ENCODE measurements at places on chromosomes 12 and 14.

DNA sequence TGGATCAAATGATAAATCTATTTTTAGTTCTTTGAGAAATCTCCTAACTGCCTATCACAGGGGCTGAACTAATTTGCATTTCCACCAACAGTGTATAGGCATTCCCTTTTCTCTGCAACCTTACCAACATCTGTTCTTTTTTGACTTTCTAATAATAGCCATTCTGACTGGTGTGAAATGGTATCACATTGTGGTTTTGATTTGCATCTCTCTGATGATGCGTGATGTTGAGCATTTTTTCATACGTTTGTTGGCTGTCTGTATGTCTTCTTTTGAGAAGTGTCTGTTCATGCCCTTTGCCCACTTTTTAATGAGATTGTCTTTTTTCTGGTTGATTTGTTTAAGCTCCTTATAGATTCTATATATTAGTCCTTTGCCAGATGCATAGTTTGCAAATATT is 67.1 kb downstream of the IFNG-AS1 start:
- DNase-seq = no peak
- H3K36me3 ChIP-seq = no peaks in the 10 kb centered on the region
- H3K27me3 ChIP-seq = peaks cover 3% of the 10 kb centered on the region
- H3K4me3 ChIP-seq = no peak overlapping the region
- no peaks in the 10 kb centered on the region for H3K4me1 ChIP-seq

- H3K27me3 ChIP-seq = no peaks in the 10 kb centered on the region
- no peaks in the 10 kb centered on the region for H3K36me3 ChIP-seq
- H3K4me1 ChIP-seq = peaks cover 43% of the 10 kb centered on the region
- H3K27ac ChIP-seq = no peak overlapping the region
- DNase-seq = no peak
These were observed 170.1 kb upstream of the RTL1 start for GRCh38 chr14:101073598-101073965.

- no peak overlapping the region for H3K27ac ChIP-seq
- no peaks in the 10 kb centered on the region for H3K4me1 ChIP-seq
- DNase-seq = no peak
- no peak overlapping the region for H3K4me3 ChIP-seq
These were observed 29.2 kb downstream of the TMEM229B start for GRCh38 chr14:67459336-67459735.

DNA sequence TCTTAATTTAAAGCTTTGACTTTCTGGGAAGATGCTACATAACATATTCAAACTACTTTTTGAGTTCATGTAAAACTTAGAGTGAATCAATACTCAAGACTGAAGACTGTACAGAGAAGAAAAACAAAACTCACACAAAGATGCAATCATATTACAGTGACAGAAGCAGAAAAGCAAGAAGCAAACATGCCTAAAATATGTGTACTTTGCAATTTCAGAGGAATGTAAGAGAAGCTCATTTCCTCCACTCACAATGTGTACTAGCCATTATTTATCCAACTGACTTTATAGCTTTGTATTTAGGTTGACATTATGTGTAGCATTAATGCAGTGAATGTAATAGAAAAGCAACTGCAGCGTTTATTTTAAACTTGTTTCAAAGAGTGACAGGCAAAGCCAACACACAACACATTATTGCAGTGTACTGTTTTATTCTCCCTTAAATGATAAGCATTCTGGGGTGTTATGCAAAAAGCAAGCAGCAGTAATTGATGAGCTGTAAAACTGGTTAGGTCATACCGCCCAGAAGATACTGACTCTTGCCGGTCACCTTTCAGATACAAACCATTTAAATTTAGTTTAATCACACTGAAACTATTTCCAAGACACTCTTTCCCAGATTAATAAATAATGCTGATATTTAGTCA is 88.2 kb upstream of the PAWR start:
- H3K4me1 ChIP-seq = no peaks in the 10 kb centered on the region
- H3K4me3 ChIP-seq = no peak overlapping the region
- no peak overlapping the region for H3K27ac ChIP-seq
- H3K27me3 ChIP-seq = no peaks in the 10 kb centered on the region
- no peak for DNase-seq
- H3K36me3 ChIP-seq = peaks cover 44% of the 10 kb centered on the region

DNA sequence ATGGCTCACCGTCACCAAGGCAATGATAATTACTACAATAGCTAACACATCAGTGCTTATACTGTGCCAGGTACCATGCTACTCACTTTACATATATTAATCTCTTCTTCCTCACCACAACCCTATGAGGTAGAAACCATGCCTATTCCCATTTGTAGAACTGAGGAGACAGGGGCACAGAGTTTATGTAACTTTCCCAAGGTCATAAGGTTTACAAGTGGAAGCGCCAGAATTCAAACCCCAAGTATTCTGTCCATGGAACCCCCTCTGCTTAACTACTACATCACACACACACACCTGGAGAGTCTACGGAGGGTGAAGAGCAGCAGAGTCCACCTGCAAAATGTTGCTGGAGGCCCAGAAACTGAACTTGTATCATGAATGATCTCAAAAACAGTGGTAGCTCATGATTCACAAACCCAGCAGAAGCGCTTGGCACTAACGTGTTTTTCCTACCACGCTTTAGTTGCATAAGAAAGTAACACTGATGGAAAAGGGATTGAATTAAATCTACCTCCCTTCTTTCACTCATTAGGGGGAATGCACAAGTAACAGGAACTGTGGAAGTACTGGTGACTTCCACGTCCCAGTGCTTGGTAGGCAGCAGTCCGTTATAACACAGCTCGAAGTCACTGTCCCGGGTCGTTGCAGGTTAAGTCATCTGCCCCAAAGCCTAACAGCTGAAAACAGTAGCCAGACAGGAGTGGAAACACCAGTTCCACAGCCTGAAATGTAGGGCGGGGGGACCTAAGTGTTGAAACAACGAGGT is 2.0 kb downstream of the ITPR2 start:
- H3K4me3 ChIP-seq = no peak overlapping the region
- H3K36me3 ChIP-seq = no peaks in the 10 kb centered on the region
- no peaks in the 10 kb centered on the region for H3K27me3 ChIP-seq
- H3K4me1 ChIP-seq = peaks cover 45% of the 10 kb centered on the region

- no peaks in the 10 kb centered on the region for H3K4me1 ChIP-seq
- DNase-seq = peak; percentile 61
- no peaks in the 10 kb centered on the region for H3K36me3 ChIP-seq
- H3K27me3 ChIP-seq = no peaks in the 10 kb centered on the region
- H3K4me3 ChIP-seq = no peak overlapping the region
- H3K27ac ChIP-seq = no peak overlapping the region
These were observed 17.0 kb downstream of the OR8S1 start for GRCh38 chr12:48542300-48542928.

GRCh38 chr12:19130224-19131024 is 891 bp downstream of the PLEKHA5 start:
- H3K27me3 ChIP-seq = no peaks in the 10 kb centered on the region
- peaks cover 12% of the 10 kb centered on the region for H3K4me1 ChIP-seq
- no peak for DNase-seq
- peak overlapping the region; percentile 64 for H3K27ac ChIP-seq

- H3K27ac ChIP-seq = peak within 1 kb of the TSS; percentile 74
- H3K36me3 ChIP-seq = no peaks in the 10 kb centered on the region
- H3K4me1 ChIP-seq = peaks cover 19% of the 10 kb centered on the region
- H3K4me3 ChIP-seq = peak within 1 kb of the TSS; percentile 91
These were observed at the start of gene EEA1 for GRCh38 chr12:92928962-92929915. TSS of gene EEA1 (minus strand) at chr12:92929295. CDS start at chr12:92929066, 229 bp downstream.

DNA sequence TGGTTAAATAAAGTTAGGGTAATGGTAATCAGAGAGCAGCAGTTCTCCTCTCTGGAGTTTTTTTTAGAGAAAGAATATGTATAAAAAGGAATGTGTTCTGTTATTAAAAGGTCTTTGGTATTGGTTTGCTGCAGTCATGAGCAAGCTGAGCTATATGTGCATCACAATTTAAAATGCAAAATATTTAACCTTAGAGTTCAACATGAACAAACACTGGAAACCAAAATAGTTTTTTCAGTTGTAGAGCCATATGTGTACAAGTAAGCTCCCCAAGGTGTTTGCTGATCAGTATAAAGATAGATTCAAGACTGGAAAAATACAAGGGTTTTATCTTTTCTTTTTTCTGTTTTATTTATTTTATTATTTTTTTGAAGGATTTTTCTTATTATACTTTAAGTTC is 245.0 kb downstream of the NUBPL start:
- H3K4me1 ChIP-seq = no peaks in the 10 kb centered on the region
- no peak overlapping the region for H3K4me3 ChIP-seq
- H3K36me3 ChIP-seq = no peaks in the 10 kb centered on the region
- H3K27me3 ChIP-seq = no peaks in the 10 kb centered on the region

DNA sequence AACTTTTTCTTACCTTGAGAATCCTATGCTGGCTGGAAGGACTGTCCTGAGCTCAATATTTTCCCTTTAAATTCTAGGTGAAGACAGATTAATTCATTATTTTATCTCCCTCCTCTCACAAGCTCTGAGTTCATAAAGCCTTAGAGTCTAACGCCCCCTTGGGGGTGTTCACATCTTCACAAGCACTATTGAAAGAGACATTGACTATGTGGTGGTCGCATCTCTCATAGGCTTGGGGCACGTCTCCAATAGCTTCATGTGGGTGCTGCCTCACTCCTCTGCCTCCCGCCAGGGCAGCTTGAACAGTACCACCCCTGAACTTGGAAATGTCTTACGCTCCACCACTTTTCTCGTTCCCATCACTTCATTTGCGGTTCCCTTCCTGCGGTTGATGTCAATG is 106.2 kb downstream of the UNC79 start:
- no peak overlapping the region for H3K27ac ChIP-seq
- H3K36me3 ChIP-seq = no peaks in the 10 kb centered on the region
- DNase-seq = peak; percentile 28
- peaks cover 3% of the 10 kb centered on the region for H3K4me1 ChIP-seq
- peaks cover 2% of the 10 kb centered on the region for H3K27me3 ChIP-seq

- DNase-seq = no peak
- H3K27me3 ChIP-seq = no peaks in the 10 kb centered on the region
- no peak overlapping the region for H3K27ac ChIP-seq
These were observed 3.1 kb upstream of the HPD start for GRCh38 chr12:121861636-121862254.

- H3K36me3 ChIP-seq = peaks cover 21% of the 10 kb centered on the region
- no peaks in the 10 kb centered on the region for H3K4me1 ChIP-seq
- no peak overlapping the region for H3K4me3 ChIP-seq
These were observed 33.0 kb downstream of the P2RX2 start for GRCh38 chr12:132651444-132652100.

GRCh38 chr14:38238878-38239277 is 17.0 kb downstream of the CLEC14A start:
- no peaks in the 10 kb centered on the region for H3K4me1 ChIP-seq
- DNase-seq = no peak
- H3K27ac ChIP-seq = no peak overlapping the region
- H3K36me3 ChIP-seq = no peaks in the 10 kb centered on the region

GRCh38 chr12:131133015-131133905 is 179.6 kb downstream of the ADGRD1 start:
- H3K36me3 ChIP-seq = no peaks in the 10 kb centered on the region
- peaks cover 6% of the 10 kb centered on the region for H3K4me1 ChIP-seq
- DNase-seq = no peak
- H3K27ac ChIP-seq = no peak overlapping the region

- H3K27me3 ChIP-seq = peaks cover 8% of the 10 kb centered on the region
- no peaks in the 10 kb centered on the region for H3K36me3 ChIP-seq
- no peak overlapping the region for H3K27ac ChIP-seq
These were observed 123.3 kb downstream of the KCNA5 start for GRCh38 chr12:5166976-5167375.

DNA sequence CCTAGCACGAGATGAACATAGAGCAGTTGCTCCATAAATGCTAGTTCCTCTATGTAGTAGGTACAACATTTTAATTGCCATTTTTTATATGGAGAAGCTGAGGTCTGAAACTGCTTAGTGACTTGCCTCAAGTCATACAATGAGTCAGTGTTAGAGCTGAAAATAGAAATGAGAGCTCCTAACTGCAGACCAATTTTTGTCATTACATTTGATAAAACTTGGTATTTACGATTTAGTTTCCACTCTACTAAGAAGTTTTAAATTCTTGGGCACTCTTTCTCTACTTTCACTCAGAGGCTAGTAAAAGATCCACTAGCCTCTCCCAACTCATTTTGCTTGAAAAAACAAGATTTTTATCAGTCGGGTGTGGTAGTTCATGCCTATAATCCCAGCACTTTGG is 8.1 kb upstream of the TMED10 start:
- H3K4me3 ChIP-seq = no peak overlapping the region
- H3K4me1 ChIP-seq = peaks cover 15% of the 10 kb centered on the region
- H3K36me3 ChIP-seq = no peaks in the 10 kb centered on the region
- DNase-seq = peak; percentile 62
- no peaks in the 10 kb centered on the region for H3K27me3 ChIP-seq
- H3K27ac ChIP-seq = no peak overlapping the region

- H3K4me3 ChIP-seq = no peak overlapping the region
- DNase-seq = no peak
- H3K4me1 ChIP-seq = peaks cover 66% of the 10 kb centered on the region
- no peaks in the 10 kb centered on the region for H3K27me3 ChIP-seq
These were observed 70.0 kb downstream of the CHST11 start for GRCh38 chr12:104526751-104527150.

- no peaks in the 10 kb centered on the region for H3K36me3 ChIP-seq
- H3K4me1 ChIP-seq = no peaks in the 10 kb centered on the region
- peaks cover 6% of the 10 kb centered on the region for H3K27me3 ChIP-seq
- H3K4me3 ChIP-seq = no peak overlapping the region
- no peak for DNase-seq
These were observed 46.9 kb downstream of the PRMT8 start for GRCh38 chr12:3537719-3538465.

DNA sequence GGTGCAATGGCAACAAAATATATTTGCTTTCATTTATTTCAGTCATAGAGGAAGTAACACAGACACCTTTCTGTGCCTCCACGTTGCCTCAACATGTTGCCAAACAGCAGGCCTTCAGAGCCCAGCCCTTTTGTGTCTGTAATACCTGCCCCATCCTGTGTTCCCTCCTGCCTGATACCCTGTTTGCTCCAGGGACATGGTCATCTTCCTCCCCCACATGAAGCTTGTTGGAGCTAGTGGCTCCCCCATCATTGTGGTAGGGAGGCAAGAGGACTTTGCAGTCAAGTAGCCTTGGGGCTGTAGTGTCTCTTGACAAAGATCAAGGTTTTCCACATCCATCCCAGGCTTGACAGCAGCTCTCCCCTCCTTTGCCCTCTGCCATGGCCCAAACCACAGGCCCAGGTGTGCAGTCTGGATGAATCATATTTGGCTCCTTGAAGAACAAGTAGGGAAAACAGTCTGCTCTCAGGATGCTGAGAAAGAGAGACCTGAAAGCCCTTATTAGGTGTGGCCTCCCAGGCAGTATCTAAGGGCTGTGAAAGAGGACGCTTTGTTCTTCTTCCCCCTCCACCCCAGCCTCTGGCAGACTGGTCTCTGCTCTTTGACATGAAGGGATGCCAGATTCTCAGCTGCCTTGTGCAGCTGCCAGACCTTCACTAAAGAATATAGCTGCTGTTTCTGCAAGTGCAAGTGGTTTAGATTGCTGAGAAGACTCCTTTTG is 329.0 kb downstream of the C12orf75 start:
- no peaks in the 10 kb centered on the region for H3K36me3 ChIP-seq
- no peaks in the 10 kb centered on the region for H3K27me3 ChIP-seq
- no peaks in the 10 kb centered on the region for H3K4me1 ChIP-seq
- H3K27ac ChIP-seq = no peak overlapping the region
- H3K4me3 ChIP-seq = no peak overlapping the region
- no peak for DNase-seq

- H3K4me1 ChIP-seq = peaks cover 32% of the 10 kb centered on the region
- no peaks in the 10 kb centered on the region for H3K27me3 ChIP-seq
- H3K4me3 ChIP-seq = no peak overlapping the region
- H3K27ac ChIP-seq = no peak overlapping the region
- no peaks in the 10 kb centered on the region for H3K36me3 ChIP-seq
These were observed 7.9 kb downstream of the OR10P1 start for GRCh38 chr12:55644591-55644990.

Data from common myeloid progenitor, CD34-positive (primary cell).